CD8-positive, alpha-beta memory T cell (primary cell): ENCODE measurements at places on chromosomes 5 and 9.

GRCh38 chr9:14935964-14936363 lies 25.7 kb upstream of the FREM1 start:
- H3K4me1 ChIP-seq, result no peaks in the 10 kb centered on the region
- H3K27me3 ChIP-seq, result no peaks in the 10 kb centered on the region
- no peak for DNase-seq
- no peak overlapping the region for H3K4me3 ChIP-seq

- H3K27me3 ChIP-seq, result no peaks in the 10 kb centered on the region
- no peaks in the 10 kb centered on the region for H3K36me3 ChIP-seq
- no peak overlapping the region for H3K4me3 ChIP-seq
Measured at GRCh38 chr5:135008981-135009735, 24.9 kb downstream of the PITX1 start.

GRCh38 chr5:43675357-43675756 lies 72.4 kb downstream of the NNT start:
- no peaks in the 10 kb centered on the region for H3K4me1 ChIP-seq
- no peak overlapping the region for H3K27ac ChIP-seq
- H3K27me3 ChIP-seq, result no peaks in the 10 kb centered on the region
- DNase-seq, result no peak
- no peak overlapping the region for H3K4me3 ChIP-seq

- H3K4me1 ChIP-seq, result no peaks in the 10 kb centered on the region
- H3K27ac ChIP-seq, result no peak overlapping the region
- H3K27me3 ChIP-seq, result no peaks in the 10 kb centered on the region
Measured at GRCh38 chr9:126151031-126151685, 175.5 kb upstream of the MVB12B start.

GRCh38 chr9:89524963-89525362 lies 27.1 kb upstream of the SEMA4D start:
- H3K4me1 ChIP-seq, result peaks cover 99% of the 10 kb centered on the region
- H3K36me3 ChIP-seq, result no peaks in the 10 kb centered on the region
- no peak for DNase-seq
- no peak overlapping the region for H3K4me3 ChIP-seq
- H3K27ac ChIP-seq, result no peak overlapping the region
- H3K27me3 ChIP-seq, result no peaks in the 10 kb centered on the region

- H3K27me3 ChIP-seq, result no peaks in the 10 kb centered on the region
- H3K4me1 ChIP-seq, result no peaks in the 10 kb centered on the region
- H3K27ac ChIP-seq, result no peak overlapping the region
- H3K4me3 ChIP-seq, result no peak overlapping the region
Measured at GRCh38 chr5:103745353-103746065, 182.9 kb upstream of the NUDT12 start.

DNA sequence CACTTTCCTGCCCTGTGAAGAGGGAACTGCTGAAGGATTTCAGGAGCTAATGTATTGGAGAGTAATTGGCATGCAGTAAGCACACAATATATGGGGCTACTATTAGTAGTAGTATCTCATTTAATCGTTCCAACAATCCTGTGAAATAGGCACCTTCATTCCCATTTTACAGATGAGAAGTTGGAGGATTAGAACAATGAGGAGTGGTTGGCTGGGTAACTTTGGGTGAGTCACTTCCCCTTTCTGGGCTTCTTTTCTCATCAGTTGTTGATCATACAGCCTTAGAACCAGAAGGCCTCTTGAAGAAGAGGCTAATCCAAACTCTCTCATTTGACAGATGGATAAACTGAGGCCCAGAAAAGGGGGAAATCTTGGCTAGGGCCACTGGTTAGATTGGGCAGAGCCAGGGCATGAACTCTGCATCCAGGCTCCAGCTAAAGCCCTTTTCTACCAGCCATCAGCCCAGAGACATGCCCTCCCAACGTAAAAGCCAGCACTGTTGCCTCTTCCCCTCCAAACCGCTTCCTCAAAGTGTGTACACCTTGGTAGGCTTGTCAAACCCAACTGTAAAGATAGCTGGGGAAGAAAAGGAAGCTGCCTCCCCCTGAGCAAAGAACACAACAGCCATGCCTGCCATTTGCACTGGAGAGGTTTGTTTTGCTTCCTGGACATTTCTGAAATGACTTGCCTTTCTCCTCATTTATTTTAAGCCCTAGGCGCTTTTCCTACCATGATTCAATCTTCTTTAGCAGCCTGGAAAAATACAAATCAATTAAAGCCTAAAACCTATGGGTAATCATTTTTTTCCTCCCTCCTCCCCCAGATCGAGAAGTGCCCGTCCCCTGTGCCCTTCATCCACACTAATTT lies 992 bp downstream of the SPACA9 start:
- H3K27me3 ChIP-seq, result no peaks in the 10 kb centered on the region
- H3K4me1 ChIP-seq, result peaks cover 5% of the 10 kb centered on the region
- H3K27ac ChIP-seq, result no peak overlapping the region
- no peak overlapping the region for H3K4me3 ChIP-seq
- H3K36me3 ChIP-seq, result no peaks in the 10 kb centered on the region
- no peak for DNase-seq

DNA sequence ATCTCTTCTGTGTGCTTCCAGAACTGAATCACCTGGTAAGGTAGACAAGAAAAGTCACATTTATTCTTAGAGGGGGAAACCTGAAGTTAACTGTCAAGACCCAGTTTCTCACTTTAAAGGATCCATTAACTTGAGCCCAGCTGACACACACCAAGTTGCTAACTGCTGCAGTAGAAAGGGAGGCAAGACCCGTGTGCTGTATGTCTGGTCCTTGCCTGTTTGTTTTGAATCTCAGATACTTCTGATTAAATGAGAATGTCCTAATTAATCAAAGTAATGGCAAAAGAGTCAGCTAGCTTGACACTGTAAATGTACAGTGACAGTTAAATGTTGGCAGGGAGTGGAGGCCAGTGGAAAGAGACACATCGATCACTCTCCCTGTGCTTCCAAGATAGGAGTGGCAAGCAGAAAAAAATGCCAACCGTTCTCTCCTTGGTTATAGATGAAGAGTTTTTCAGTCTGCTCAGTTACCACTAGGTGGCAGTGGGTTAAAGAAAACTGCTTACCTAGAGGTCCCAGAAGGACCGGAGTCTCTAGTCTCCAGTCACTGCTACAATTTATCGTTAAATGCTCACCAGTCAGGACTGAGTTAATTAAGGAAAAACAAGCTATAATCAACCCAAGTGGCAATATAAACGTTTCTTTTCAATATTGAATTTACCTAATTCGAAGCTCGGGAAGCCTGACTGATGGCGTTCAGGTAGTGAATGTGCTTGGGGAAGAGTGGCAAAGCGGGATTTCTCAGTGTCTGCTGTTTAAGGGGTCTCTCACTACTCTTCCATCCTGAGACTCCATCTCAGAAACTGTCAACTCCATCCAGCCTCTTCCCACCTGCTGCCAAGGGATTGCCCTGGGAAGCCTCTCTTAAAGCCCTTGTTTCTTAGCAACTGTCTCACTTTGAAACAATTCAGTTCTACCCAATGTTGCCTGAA lies 18.4 kb downstream of the LSM11 start:
- H3K4me3 ChIP-seq, result no peak overlapping the region
- no peak overlapping the region for H3K27ac ChIP-seq
- peak; percentile 24 for DNase-seq

DNA sequence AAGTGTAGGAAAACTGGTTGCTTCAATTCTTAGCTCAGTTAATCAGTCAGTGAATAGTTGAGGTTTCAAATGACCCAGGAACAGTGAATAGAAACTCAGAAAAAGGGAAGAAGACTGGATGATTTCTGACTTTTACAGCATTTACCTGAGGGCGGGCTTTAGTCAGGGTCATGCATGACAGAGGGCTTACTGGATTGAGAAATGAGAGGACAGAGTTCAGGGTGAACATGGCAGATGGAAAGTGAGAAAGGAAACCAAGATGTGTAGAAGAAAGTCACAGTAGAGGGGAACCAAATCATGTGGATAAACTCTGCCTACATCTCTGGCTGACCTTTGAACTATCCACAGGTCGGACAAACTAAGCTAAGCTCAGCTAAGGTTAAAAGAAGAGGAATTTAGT lies 596.0 kb downstream of the SEMA5A start:
- DNase-seq, result no peak
- H3K36me3 ChIP-seq, result no peaks in the 10 kb centered on the region
- no peaks in the 10 kb centered on the region for H3K4me1 ChIP-seq

GRCh38 chr9:133526721-133527321 lies 2.1 kb upstream of the MYMK start:
- H3K4me3 ChIP-seq, result no peak overlapping the region
- H3K27ac ChIP-seq, result no peak overlapping the region
- H3K36me3 ChIP-seq, result no peaks in the 10 kb centered on the region

DNA sequence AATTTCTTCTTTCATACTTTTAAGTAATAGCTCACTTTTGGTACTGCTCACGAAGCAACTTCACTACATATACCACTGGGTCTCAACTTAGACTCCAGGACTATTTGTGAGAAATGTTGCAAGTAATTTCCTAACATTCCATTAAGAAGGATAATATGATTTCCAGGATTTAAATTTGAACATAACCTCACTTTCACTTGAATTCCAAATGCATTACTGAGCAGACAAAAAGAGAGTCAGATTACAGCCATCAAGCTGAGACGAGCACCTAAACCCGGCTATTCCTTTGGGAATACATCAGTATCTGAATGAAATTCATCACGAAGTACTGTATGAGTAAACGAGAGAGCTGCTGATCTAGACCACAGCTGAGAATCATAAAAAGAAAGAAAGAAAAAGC lies 47.3 kb downstream of the LIFR start:
- no peaks in the 10 kb centered on the region for H3K36me3 ChIP-seq
- H3K27me3 ChIP-seq, result no peaks in the 10 kb centered on the region
- no peak for DNase-seq
- H3K4me3 ChIP-seq, result no peak overlapping the region

GRCh38 chr9:1913631-1914330 lies 101.4 kb upstream of the SMARCA2 start:
- no peaks in the 10 kb centered on the region for H3K36me3 ChIP-seq
- no peak overlapping the region for H3K27ac ChIP-seq
- no peaks in the 10 kb centered on the region for H3K27me3 ChIP-seq
- H3K4me1 ChIP-seq, result no peaks in the 10 kb centered on the region
- DNase-seq, result no peak
- H3K4me3 ChIP-seq, result no peak overlapping the region

DNA sequence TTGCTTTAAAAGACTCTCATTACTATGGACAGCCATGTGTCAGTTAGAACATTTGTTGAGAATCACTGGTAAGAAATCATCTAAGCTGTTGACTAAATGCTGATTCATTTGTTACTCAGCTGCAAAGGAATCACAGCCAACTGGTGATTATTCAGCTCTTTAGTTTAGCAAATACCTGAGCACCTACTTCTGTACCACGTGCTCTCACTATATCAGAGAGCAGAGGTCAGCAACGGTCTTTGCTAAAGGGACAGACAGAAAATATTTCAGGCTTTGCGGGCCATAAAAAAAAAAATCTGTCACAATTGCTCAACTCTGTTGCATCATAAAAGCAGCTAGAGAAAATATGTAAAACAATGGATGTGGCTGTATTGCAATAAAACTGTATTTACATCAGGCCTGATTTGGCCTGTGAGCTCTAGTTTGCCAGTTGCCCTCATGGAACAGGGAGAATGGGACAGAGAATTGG lies 377.6 kb downstream of the DNAH5 start:
- H3K4me3 ChIP-seq, result no peak overlapping the region
- H3K27ac ChIP-seq, result no peak overlapping the region
- DNase-seq, result no peak
- H3K27me3 ChIP-seq, result no peaks in the 10 kb centered on the region
- no peaks in the 10 kb centered on the region for H3K36me3 ChIP-seq

DNA sequence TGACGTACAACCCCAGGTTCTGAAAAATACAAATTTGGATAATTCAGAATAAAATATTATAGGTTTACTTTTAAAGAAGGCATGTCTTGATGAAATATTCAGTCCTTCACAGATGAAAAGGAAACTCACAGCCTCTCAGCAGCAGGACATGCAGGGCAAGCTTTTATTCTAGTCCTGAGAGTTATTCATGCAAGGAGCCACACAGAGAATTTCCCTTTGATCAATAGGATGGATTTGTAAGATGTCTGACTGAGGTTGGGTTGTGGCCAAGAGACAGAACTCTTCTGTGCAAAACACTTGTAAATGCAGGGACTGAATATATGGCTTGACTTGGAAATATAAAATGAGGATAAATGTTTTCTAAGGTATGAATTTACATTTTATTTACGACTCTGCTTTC lies 48.8 kb upstream of the TBCA start:
- no peak overlapping the region for H3K27ac ChIP-seq
- DNase-seq, result no peak
- no peaks in the 10 kb centered on the region for H3K4me1 ChIP-seq
- H3K27me3 ChIP-seq, result no peaks in the 10 kb centered on the region
- H3K36me3 ChIP-seq, result no peaks in the 10 kb centered on the region
- no peak overlapping the region for H3K4me3 ChIP-seq
